Forelimb muscle (tissue), 1 donor: ENCODE measurements at places on chromosomes 7 and 10. TPM values are rescaled to one million over a fixed set of nuclear protein-coding genes. Genes with fewer than 3 reads are reported as not detected.

GRCh38 chr7:88291398-88292173 lies 15.1 kb downstream of the STEAP4 start:
- DNase-seq: no peak

DNA sequence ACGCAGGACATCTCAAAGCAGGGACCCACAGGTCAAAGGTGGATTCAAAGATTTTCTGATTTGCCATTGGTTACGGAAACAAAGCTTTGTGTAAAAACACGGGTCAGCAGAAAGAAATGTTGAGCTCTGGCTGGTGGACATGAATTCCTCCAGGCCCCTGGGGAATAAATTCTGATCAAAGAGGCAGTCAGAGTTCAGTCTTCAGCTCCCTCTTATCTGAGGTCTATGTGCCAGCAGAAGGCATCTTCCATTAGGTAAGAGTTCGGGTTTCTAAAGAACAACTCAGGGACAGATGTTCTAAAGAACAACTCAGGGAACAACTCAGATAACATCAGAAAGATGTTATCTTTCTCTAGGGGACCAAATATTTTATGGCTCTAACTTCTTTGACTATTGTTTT lies 64.9 kb upstream of the PALS2 start:
- DNase-seq: no peak

GRCh38 chr10:23457632-23458417 lies 18.9 kb downstream of the OTUD1 start:
- no peak for DNase-seq

DNA sequence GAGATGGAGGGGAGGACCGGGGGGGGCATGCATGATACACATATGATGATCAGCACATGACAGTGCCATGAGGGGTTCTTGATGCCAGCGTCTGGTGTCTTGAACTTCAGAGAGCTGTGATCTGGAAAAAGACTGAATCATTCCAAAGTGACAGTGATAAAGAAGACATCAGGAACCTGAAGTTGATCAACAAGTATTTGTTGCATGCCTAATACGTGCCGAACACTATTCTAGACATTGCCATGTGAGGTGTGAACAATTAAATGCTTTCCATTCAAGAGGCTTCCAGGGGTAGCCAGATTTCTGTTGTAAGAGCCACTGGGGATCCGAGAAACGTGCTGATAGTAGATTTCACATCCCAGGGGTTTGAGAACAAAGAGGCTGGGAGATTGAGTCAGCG lies 6.2 kb downstream of the MCM10 start:
- no peak for DNase-seq

MINDY4 gene
- polyA plus RNA-seq: 5.2 TPM
